ENCODE measurements at places on chromosomes 3 and 15. TPM values are rescaled to one million over a fixed set of nuclear protein-coding genes. Genes with fewer than 3 reads are reported as not detected.

DNA sequence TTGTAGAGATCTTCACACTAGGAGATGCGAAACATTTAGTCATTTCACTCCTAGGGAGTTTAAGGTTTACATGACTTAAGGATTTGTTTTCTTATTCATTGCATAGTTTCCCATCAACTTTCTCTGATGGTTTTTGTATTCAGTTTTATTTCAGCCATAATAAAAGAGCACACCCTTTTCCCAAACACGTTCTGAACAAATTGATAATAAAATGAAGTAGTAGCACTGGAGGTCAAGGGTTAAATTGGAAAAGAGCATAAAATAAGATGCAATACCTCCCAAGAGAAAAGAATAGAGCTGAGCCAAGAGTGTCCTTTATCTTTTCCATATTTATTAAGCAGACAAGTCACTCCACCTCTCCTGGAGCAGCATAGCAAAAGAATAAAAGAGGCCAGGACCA is 104.9 kb downstream of the SYNPR start:
- no peaks in the 10 kb centered on the region for H3K36me3 ChIP-seq
- no peak overlapping the region for H3K4me3 ChIP-seq
- no peaks in the 10 kb centered on the region for H3K27me3 ChIP-seq
- DNase-seq, result no peak

DNA sequence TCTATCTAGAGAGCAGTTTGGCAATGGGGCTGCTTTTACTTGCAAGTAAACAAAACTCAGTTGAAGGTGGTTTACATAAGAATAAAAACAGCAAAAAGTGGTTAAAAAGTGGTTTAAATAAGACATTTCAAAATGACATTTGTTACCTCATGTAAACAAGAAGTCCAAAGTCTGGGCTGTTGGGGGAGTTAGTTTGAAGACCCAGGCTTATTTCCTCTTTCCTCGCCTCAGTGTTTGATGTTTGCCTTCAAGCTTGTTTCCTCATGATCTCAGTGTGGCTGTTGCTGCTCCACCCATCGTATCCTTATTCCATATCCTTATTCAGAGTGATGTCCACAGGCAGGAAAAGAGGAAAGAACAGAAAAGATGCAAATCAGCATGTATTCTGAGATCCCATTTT is 15.2 kb downstream of the CGNL1 start:
- DNase-seq, result no peak

DNA sequence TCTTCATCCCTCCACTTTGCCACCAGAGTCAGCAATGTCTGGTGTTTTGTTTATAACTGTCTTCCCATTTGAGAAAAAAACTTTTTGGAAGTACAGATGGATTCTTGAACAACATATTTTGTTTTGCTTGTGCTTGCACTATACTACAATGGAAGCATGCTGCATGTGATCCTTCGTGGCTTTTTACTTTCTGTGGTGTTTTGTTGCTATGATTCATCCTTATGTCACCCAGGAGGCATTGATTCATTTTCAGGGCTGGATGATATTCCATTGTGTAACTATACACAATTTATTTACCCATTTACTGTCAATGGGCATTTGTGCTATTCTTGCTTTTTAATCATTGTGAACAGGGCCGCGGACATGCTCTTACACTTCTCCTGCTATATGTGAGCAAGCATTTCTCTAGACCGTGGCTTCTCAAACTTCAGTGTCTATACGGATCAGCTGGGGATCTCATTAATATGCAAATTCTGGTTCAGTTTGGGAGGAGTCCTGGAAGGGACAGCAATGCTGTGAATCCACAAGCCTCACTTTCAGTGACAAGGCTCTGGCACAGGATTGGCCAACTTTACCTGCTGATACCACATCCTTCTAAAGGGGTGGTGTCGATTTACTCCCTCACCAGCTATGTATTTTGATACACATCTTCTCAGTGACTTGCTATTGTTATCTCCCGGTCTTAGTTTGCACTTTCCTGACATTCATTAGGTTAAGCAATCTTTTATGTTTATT is 65.9 kb downstream of the POLR2M start:
- no peaks in the 10 kb centered on the region for H3K36me3 ChIP-seq
- peaks cover 34% of the 10 kb centered on the region for H3K4me1 ChIP-seq
- H3K27ac ChIP-seq, result no peak overlapping the region

DNA sequence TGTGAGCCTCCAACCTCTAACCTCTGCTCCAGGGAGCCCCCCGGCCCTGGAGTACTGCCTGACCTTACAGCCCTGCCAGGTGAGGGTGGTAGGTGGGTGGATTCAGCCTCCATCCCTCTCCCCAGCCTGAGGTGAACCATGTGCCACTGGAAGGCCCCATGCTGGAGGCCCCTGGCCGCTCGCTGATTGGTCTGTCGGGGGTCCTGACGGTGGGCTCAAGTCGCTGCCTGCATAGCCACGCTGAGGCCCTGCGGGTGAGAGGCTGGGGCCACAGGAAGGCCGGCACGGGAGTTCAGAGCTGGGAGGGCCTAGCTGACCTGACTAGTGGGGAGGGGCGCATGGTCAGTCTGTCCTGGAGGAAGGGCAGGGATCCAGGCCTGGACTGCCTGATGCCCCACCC is 19.1 kb downstream of the NT5DC2 start:
- peaks cover 6% of the 10 kb centered on the region for H3K27me3 ChIP-seq
- H3K27ac ChIP-seq, result no peak overlapping the region
- DNase-seq, result no peak
- H3K4me3 ChIP-seq, result no peak overlapping the region
- H3K36me3 ChIP-seq, result no peaks in the 10 kb centered on the region

GRCh38 chr3:42894698-42895579 is 11.0 kb upstream of the ZNF662 start:
- peaks cover 30% of the 10 kb centered on the region for H3K4me1 ChIP-seq
- H3K36me3 ChIP-seq, result no peaks in the 10 kb centered on the region
- no peaks in the 10 kb centered on the region for H3K27me3 ChIP-seq
- no peak overlapping the region for H3K27ac ChIP-seq

GRCh38 chr3:3836845-3837244 is 37.6 kb downstream of the LRRN1 start:
- H3K27ac ChIP-seq, result no peak overlapping the region
- peaks cover 22% of the 10 kb centered on the region for H3K36me3 ChIP-seq
- H3K4me1 ChIP-seq, result no peaks in the 10 kb centered on the region
- H3K4me3 ChIP-seq, result no peak overlapping the region
- no peaks in the 10 kb centered on the region for H3K27me3 ChIP-seq

GRCh38 chr3:46571684-46572083 is 5.6 kb upstream of the LRRC2 start:
- H3K27me3 ChIP-seq, result peaks cover 72% of the 10 kb centered on the region
- H3K4me1 ChIP-seq, result peaks cover 26% of the 10 kb centered on the region
- no peak overlapping the region for H3K4me3 ChIP-seq
- no peak for DNase-seq
- H3K27ac ChIP-seq, result no peak overlapping the region

DNA sequence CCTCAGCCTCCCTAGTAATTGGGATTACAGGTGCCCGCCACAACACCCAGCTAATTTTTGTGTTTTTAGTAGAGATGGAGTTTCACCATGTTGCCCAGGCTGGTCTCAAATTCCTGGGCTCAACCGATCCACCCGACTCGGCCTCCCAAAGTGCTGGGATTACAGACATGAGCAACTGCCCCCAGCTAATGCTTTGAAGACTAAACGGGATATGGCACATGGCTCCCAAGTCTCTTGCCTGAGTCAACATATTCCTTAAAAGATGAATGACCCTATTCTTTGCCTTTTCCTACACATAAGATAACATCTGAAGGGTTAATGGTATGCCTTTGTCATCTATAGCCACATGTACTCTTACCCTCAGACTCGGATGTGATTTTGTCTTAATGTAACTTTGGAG is 38.4 kb upstream of the NEDD4 start:
- no peak for DNase-seq
- H3K27ac ChIP-seq, result no peak overlapping the region
- no peaks in the 10 kb centered on the region for H3K27me3 ChIP-seq
- H3K4me3 ChIP-seq, result no peak overlapping the region
- H3K4me1 ChIP-seq, result no peaks in the 10 kb centered on the region

- no peaks in the 10 kb centered on the region for H3K4me1 ChIP-seq
- no peak overlapping the region for H3K4me3 ChIP-seq
- DNase-seq, result no peak
- H3K27ac ChIP-seq, result no peak overlapping the region
- H3K36me3 ChIP-seq, result no peaks in the 10 kb centered on the region
Observed at GRCh38 chr15:89878323-89878722, 15.5 kb downstream of the AP3S2 start.

DNA sequence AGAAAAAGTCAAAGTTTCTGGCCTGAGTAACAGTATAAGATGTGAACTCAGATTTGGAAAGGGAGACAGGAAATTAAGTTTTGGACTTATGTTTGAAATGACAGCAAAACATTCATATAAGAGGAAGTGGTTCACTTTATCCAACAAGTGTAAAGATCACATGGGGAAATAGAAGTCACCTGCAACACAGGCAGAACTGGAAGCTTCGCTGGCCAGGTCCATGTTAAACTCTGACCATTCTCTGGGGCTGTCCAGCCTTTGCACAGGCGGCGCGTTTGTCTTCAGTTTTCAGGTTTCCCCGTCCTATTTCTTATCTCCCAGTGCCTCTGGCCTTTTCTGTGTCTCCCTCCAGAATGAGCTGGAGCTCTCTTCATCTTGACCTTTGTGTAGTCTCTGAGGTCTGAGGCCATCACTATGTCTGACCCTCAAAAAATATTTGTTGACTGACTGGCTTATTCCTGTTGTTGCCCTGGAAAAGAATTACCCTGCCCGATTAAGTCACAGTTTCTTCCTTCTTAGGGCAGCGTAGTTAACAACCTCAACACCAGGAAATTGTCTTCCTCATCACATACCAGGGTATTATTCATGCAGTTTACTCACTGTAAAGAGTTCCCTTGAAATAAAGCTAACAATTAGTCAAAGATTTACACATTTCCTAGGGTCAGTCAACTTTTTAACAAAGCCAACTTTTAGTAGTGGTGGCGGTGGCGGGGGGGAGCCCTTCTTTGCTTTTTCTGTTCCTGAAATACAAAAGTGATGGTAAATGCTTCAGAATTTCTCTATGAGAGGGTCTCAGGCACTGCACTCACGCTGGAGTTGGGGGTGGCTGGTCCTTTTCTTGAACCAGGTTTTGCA is 959 bp upstream of the RASA2 start:
- no peaks in the 10 kb centered on the region for H3K27me3 ChIP-seq
- peak overlapping the region; percentile 43 for H3K4me3 ChIP-seq
- peak overlapping the region; percentile 75 for H3K27ac ChIP-seq

- no peak overlapping the region for H3K4me3 ChIP-seq
- no peaks in the 10 kb centered on the region for H3K36me3 ChIP-seq
- no peak for DNase-seq
- no peaks in the 10 kb centered on the region for H3K27me3 ChIP-seq
- H3K4me1 ChIP-seq, result no peaks in the 10 kb centered on the region
- H3K27ac ChIP-seq, result no peak overlapping the region
Observed at GRCh38 chr3:39705351-39705900, 104.0 kb upstream of the MYRIP start.

GRCh38 chr3:37963016-37963415 is 27.6 kb upstream of the VILL start:
- no peak overlapping the region for H3K27ac ChIP-seq
- no peaks in the 10 kb centered on the region for H3K27me3 ChIP-seq
- H3K4me1 ChIP-seq, result peaks cover 20% of the 10 kb centered on the region
- H3K4me3 ChIP-seq, result no peak overlapping the region
- peaks cover 4% of the 10 kb centered on the region for H3K36me3 ChIP-seq

DNA sequence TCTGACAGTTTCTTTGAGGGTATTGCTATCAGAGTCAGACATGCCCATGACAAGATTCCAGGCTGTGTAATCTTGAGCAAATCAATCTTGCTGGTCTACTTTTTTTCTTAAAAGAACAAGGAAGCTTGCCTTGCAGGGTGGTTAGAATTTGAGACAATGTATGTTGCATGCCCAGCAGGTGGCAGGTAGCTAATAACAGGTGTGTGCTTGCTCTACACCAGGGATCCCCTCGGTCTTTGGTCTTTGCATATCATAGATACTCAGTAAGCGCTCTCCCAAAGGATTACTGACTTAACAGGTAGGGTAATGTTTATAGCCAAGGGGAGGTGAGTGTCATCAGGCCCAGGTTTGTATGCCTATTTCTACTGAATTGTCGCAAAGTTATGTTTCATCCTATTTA is 37.3 kb downstream of the CACNA1D start:
- H3K36me3 ChIP-seq, result no peaks in the 10 kb centered on the region
- DNase-seq, result no peak
- no peak overlapping the region for H3K27ac ChIP-seq

DNA sequence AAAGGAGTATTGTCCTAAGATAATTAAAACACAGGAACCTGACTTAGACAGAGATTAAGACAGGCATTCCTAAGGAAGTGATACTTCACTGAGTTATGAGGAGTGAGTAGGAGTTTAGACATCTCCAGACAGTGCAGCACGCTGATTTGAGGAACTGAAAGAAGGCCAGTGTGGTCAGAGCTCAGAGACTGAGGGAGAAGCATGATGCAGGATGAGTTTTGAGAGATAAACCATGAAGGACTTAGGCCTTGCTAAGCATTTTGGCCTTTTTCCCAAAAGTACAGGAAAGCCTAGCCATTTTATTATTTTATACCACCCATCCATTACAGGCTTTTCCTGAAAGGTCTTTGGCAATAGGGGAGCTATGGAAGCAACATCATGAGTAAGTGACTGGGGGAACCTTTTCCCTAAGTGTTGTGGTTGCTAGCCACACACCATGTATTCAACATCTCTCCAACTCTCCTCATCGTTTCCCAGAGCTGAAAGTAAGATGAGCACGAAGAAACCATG is 375.6 kb upstream of the TPRG1 start:
- no peaks in the 10 kb centered on the region for H3K36me3 ChIP-seq
- no peak overlapping the region for H3K27ac ChIP-seq
- DNase-seq, result no peak
- no peak overlapping the region for H3K4me3 ChIP-seq
- H3K4me1 ChIP-seq, result peaks cover 7% of the 10 kb centered on the region
- H3K27me3 ChIP-seq, result no peaks in the 10 kb centered on the region

The NANOGP8 gene
- total RNA-seq, result 1.5 TPM

The LEKR1 gene
- total RNA-seq, result 1.9 TPM

The EIF4G1 gene
- 137 TPM for total RNA-seq

The TCTA gene
- total RNA-seq, result 5.2 TPM

The SUCNR1 gene
- total RNA-seq, result not detected

All from neural progenitor cell (in vitro differentiated cells).